ENCODE measurements at places on chromosomes 3 and 15. TPM values are rescaled to one million over a fixed set of nuclear protein-coding genes. Genes with fewer than 3 reads are reported as not detected.

DNA sequence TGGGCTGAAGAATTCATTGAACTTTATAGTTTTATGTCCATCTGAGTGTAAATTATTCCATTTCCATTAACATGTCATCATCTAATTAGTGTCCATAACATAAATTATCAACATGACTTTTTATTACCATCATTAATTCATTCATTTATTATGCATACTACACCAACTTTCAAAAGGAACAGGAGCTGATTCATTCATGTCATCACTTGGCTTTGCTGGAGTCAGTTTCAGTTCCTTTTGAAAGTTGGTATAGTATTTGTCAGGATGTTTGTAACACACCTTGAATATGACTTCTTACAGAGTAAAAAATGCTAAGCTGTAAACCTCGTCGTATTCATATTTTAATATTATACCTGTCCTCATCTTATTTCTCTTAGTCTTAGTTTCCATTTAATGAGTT, 298.0 kb upstream of the RBMS3 start:
- no peak for DNase-seq

Gene TIGIT
- 0.33 TPM for total RNA-seq

DNA sequence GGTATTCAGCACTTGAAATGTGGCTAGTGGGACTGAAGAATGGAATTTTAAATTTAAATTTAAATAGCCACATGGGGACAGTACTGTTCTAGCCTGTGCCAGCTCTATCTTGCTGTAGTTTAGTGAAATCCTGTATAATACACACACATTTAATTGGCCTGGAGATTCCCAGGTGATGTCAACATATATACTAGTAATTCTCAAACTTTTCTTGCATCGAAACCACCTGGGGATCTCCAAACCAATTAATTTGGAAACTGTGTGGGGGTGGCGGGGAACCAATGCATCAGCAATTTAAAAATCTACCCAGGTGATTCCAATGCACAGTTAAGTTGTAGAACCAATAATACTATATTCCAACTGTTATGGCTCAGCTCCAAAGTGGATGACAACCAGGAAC, 228.9 kb upstream of the MRPL3 start:
- DNase-seq: no peak

DNA sequence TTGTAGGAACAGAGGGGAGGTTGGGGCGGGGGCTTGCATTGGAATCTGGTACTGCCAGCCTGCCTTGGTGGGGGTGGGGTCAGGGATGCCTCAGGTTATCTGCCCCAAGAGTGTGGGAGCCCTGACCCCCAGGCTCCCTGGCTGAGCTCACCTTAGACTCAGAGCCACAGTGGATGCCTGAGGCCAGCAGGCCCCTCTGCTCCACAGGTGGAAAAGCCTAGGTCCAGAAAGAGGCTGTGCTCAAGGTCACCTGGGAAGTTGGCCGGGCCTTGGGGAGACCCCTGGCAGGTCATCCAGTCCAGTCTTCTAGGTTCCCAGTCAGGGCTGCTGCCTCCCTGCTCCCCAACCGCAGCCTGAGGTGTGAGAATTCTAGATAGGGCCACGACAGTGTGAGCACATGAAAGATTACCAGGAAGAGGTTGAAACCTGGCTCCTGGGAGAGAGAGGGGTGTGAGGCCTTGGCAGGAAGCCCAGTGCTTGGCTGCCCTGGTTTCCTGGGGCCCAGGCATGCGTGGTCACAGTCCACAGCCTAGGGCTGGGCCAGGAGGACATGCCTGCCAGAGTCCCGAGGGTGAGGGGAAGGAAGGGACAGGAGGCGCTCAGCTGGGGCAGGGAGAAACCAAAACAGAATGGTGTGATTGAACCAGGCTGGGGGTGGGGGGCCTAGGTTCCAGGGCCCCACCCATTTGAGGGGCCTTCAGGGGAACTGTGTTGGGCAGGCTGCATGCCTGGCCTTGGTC, 4.9 kb downstream of the HDAC11 start:
- DNase-seq: peak; percentile 76

- DNase-seq: no peak
Measured at GRCh38 chr3:30643763-30644462, 37.5 kb downstream of the TGFBR2 start.

Gene GOLGA6L4
- total RNA-seq: 5.2 TPM

GRCh38 chr3:57981483-57982087, 26.6 kb upstream of the FLNB start:
- no peak for DNase-seq

Gene ZNF774
- 2.6 TPM for total RNA-seq

Gene AGTR1
- 77.9 TPM for total RNA-seq

GRCh38 chr3:184631472-184631861, 69.9 kb downstream of the EPHB3 start:
- no peak for DNase-seq

DNA sequence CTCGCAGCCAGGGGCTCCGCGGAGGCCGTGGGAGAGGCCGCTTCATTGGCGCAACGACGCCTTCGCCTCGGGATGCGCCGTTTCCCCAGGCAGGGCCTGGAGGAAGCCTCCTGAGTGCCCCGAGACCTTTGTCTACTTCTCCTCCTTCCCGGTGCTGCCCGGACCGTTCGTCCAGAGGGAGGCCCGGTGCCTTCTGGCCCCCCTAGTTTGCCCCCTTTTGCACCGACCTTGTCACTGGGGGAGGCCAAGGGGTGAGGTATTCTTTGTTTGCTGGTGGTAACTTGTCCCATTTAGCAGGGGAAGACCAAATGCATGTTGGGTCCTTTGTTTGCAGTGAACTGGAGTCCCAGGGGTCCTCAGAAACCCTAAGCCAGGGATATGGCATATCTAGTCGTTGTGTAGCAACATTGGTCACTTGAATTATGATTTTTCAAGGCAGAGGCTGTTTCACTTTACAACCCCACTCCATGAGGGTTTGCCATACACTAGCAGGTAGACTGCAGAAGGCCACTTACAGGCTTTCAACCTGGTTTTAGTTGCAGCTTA, 615 bp downstream of the DHX30 start:
- no peak for DNase-seq

- DNase-seq: no peak
Measured at GRCh38 chr15:56454836-56455235, 10.1 kb downstream of the MNS1 start.

GRCh38 chr3:99625643-99626416, 12.6 kb upstream of the COL8A1 start:
- DNase-seq: no peak

GRCh38 chr3:47013231-47013630, 33.8 kb downstream of the NBEAL2 start:
- DNase-seq: no peak

Gene IQCF5
- total RNA-seq: not detected

GRCh38 chr3:32583708-32584107, 13.1 kb upstream of the DYNC1LI1 start:
- DNase-seq: no peak

Gene SNX1
- 144 TPM for total RNA-seq
